M059J (cell line): ENCODE measurements at places on chromosomes 12 and 14. TPM values are rescaled to one million over a fixed set of nuclear protein-coding genes. Genes with fewer than 3 reads are reported as not detected.

The DIO2 gene
- 35.1 and 61.1 TPM in 2 replicates for total RNA-seq

The KRT79 gene
- total RNA-seq: not detected in 2 replicates

The MIP gene
- total RNA-seq: 0.15 TPM in 1 of 2 replicates, not detected in the other

The RTL1 gene
- total RNA-seq: 0.02 TPM in 1 of 2 replicates, not detected in the other

The IKZF4 gene
- 0.57 and 1.2 TPM in 2 replicates for total RNA-seq

The NRIP2 gene
- not detected in 2 replicates for total RNA-seq

The CCDC198 gene
- total RNA-seq: not detected in 2 replicates

The ESPL1 gene
- total RNA-seq: 2.9 and 9.0 TPM in 2 replicates

The HAL gene
- total RNA-seq: not detected in 2 replicates

The OTOGL gene
- 0.15 and 0.71 TPM in 2 replicates for total RNA-seq

The TUBA1C gene
- 1,117 and 1,179 TPM in 2 replicates for total RNA-seq

The AICDA gene
- total RNA-seq: not detected in 2 replicates

The FGD4 gene
- total RNA-seq: 0.59 and 3.0 TPM in 2 replicates

The ACOT4 gene
- total RNA-seq: 0.15 TPM in 1 of 2 replicates, not detected in the other

The KRT77 gene
- not detected in 2 replicates for total RNA-seq

The SMAGP gene
- total RNA-seq: 15.8 and 17.8 TPM in 2 replicates

The DBX2 gene
- total RNA-seq: not detected in 2 replicates

The RNASE2 gene
- not detected in 2 replicates for total RNA-seq

The NANOG gene
- not detected in 2 replicates for total RNA-seq

The KCNMB4 gene
- 2.9 and 3.0 TPM in 2 replicates for total RNA-seq

The RIPK3 gene
- not detected in 2 replicates for total RNA-seq

The OAS2 gene
- total RNA-seq: 275 and 362 TPM in 2 replicates

The NPFF gene
- total RNA-seq: not detected in 2 replicates

The CMA1 gene
- total RNA-seq: not detected in 2 replicates

The PPFIA2 gene
- not detected in 2 replicates for total RNA-seq

The CDKN1B gene
- total RNA-seq: 34.8 and 48.4 TPM in 2 replicates

The FAM186B gene
- total RNA-seq: 0.07 TPM in 1 of 2 replicates, not detected in the other

The DTX3 gene
- 20.1 and 21.4 TPM in 2 replicates for total RNA-seq

The KRT83 gene
- total RNA-seq: 0.22 TPM in 1 of 2 replicates, not detected in the other

The FGD6 gene
- total RNA-seq: 5.4 and 7.5 TPM in 2 replicates

The CD163 gene
- total RNA-seq: not detected in 2 replicates

The SLC25A21 gene
- 0.94 and 2.4 TPM in 2 replicates for total RNA-seq

The ERBB3 gene
- 0.37 TPM in 1 of 2 replicates, not detected in the other for total RNA-seq

The PTHLH gene
- total RNA-seq: 7.5 and 8.1 TPM in 2 replicates
